ENCODE measurements at places on chromosomes 5 and 9. TPM values are rescaled to one million over a fixed set of nuclear protein-coding genes. Genes with fewer than 3 reads are reported as not detected.

DNA sequence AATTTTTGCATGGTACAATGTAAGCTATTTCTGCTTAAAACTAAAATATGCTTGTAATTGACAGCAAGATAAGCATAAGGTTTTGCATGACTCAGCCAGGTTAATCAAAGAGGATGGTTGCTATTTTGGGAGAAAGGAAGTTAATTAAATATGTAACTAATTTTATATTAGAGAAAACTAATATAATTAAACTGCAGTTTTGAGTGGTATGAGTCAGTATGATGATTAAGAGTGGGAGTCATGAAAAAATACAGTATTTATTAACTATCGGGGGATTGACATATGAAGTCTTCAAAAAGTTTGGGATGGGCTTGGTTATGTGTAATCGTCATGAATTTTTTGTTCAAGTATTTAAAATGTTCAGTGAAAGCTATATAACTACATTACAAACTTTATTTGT is 54.0 kb upstream of the CDK20 start:
- DNase-seq: no peak

ACSL6 gene
- 34.0 TPM for total RNA-seq

PKD2L2 gene
- not detected for total RNA-seq

DNA sequence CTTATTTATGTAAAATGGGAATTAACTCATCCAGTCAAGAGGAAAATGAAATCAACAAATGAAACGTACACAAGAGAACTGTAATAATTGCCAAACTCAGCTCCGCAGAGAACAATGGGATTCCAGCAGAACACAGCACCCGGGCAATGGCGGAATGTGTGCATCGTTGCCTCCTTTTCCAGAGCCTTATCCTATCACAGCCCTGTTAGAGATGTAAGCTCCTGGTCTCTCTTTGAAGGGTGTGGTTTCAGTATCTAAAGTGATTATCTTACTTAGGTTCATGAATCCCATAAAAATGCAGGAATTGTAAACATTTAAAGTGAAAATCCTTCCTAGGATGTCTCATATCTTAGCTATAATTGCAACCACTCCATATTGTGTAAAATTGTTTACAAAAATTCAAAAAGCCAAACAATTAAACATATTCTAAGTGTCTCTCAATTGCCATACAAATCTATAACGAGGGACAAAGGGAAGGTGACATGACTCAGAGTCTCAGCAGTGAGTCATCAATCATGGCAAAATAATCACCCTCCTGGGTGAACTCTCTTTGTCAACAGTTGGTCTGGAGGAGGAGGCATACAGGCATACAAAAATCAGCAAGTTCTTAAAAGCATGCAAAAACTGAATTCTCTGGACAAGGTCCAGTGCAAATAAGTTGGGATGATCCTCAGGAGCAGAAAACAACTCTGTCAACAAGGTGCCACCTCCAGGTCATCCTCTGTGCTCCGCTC is 22.6 kb downstream of the SEMA5A start:
- no peak for DNase-seq

DNA sequence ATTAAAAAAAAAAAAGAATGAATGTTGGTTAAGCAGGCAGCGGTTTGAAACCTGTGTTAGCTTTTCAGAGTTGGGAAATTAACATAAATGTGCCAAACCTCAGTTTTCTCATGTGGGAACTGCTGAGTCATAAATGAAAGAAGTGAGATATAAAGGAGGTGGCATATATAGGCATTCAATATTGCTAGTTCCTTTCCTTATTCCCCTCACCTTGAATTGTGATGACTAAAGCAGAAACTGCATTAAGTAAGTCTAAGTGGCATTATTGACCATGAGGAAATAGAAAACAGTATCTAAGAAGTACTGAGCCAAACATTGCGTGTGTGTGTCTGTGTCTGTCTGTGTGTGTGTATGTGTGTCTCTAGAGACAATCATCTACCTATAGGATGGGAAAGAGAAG is 691.2 kb downstream of the TLR4 start:
- DNase-seq: no peak

DNA sequence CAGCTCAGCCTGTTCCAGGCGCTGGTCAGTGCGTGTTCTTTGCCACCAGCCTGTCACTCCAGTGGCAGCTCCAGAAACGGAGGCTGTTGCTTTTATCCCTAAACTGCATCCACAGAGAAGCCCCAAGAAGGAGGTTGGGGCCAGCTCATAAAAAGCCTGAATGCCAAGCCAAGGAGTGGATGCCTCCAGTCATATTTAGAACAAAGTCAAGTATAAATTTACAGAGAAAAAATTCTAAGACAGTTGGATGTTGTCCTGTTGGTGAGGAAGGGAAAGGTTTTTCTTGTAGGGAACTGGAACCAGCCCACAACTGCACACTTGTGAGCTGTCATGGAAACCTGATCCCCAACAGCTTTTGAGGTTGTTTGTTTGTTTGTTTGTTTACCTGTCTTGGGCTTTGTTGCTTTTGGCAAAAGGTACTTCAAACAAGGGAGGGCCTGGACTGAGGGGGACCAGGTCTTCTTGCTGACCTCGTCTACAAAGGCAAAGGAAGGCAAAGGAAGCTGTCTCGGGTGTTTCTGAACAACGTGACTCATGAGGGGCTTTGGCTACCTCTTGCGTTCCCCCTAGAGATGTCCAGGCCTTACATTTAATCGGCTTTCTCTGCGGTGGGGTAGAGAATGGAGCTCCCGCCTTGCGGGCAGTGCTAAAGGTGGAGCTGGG is 36.7 kb downstream of the OLFML2A start:
- DNase-seq: no peak

- DNase-seq: no peak
Observed at GRCh38 chr5:56517011-56517416, 283.9 kb upstream of the ANKRD55 start.

DNA sequence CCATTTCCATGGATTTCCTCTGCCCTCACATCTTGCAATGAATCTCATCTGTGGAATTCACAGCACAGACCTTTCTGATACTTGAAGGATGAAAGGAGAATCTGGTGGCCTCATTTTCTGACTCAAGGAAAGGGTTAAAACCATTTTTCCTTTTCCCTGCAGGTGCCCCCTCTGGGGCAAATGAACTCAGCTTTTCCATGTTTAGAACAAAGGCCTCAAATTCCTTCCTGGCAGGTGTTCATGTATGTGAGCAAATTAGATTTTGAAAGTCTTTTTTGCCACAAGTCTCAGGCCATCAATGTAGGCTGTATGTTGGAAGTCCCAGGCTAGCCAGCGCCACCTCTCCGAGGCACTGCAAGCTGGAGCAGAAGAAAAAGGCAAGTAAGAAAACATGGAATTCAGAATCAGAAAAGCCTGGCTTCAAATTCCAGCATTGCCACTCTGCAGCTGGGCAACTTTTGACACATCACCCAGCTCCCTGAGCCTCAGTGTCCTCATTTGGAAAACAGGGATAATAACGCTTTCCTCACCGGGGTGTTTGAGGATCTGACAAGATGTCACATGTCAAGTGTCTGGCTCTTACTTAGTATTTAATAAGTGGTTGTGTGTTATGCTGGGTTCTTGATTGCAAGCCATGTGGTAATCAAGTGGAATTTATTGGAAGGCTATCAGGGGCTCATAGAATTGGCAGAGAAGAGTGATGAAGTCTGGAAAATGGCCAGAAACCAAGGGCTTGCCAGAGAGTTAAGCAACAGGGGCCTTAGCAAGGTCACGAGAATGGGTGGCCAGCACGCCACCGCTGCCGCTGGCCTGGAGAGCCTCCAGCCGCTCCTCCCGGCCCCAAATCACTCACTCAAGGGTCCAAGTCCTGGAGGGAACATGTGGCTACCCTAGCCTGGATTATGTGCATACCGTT is 48.4 kb upstream of the SMIM23 start:
- no peak for DNase-seq

- no peak for DNase-seq
Observed at GRCh38 chr5:56698463-56699381, 116.6 kb upstream of the MAP3K1 start.

DNA sequence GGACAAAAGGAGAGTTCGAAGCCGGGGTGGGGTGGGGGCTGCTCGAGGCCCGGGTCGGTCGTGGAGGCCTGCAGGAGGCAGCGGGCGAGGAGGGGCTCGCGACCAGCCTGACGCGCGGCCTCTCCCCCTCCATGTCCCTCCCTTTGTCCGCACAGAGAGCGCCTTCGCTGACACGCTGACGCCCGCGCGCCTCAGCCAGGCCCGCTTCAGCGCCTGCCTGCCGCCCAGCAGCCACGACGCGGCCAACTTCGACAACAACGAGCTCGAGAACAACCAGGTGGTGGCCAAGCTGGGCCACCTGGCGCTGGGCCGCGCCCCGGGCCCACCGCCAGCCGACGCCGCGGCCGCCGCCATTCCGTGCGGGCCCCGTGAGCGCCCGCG is 42.2 kb downstream of the NEURL1B start:
- DNase-seq: no peak

- no peak for DNase-seq
Observed at GRCh38 chr5:10331341-10331796, 22.1 kb upstream of the MARCHF6 start.

GRCh38 chr5:51810592-51810991 is 427.3 kb downstream of the ISL1 start:
- DNase-seq: no peak

GRCh38 chr9:7862170-7862569 is 62.6 kb upstream of the DMAC1 start:
- no peak for DNase-seq

GRCh38 chr9:106829666-106830408 is 33.1 kb upstream of the ZNF462 start:
- DNase-seq: no peak
